ENCODE measurements at places on chromosomes 4 and X.

DNA sequence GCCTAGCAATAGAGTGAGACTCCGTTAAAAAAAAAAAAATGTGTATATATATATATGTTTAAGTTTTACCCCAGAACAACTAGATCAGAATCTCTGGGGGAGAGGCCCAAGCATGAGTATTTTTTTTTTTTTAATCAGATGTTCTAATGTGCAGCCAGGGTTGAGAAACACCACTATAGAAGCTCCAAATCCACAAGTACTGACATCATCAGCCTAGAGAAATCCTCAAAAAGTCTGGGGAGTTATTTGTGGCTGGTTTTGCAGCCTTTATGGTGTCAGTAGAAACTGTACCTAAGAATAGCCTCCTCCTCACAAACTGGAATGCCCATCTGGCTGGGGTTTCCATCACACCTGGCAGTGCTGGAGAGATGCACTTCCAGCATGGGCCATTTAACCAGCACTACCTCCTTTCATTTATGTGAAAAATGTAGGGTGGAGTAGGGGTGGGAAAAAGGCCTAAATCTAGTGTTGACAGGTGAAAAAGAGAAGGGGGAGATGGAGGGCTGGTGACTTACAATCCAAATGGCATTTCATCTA, 93.5 kb downstream of the CBLL2 start:
- DNase-seq: no peak

GRCh38 chrX:66013194-66013816, 26.6 kb downstream of the VSIG4 start:
- DNase-seq: no peak

GRCh38 chrX:10506781-10507180, 113.6 kb downstream of the MID1 start:
- DNase-seq: no peak

GRCh38 chr4:147794787-147795413, 63.0 kb downstream of the ARHGAP10 start:
- no peak for DNase-seq

- no peak for DNase-seq
Observed at GRCh38 chrX:19194285-19195242, 72.3 kb upstream of the ADGRG2 start.

DNA sequence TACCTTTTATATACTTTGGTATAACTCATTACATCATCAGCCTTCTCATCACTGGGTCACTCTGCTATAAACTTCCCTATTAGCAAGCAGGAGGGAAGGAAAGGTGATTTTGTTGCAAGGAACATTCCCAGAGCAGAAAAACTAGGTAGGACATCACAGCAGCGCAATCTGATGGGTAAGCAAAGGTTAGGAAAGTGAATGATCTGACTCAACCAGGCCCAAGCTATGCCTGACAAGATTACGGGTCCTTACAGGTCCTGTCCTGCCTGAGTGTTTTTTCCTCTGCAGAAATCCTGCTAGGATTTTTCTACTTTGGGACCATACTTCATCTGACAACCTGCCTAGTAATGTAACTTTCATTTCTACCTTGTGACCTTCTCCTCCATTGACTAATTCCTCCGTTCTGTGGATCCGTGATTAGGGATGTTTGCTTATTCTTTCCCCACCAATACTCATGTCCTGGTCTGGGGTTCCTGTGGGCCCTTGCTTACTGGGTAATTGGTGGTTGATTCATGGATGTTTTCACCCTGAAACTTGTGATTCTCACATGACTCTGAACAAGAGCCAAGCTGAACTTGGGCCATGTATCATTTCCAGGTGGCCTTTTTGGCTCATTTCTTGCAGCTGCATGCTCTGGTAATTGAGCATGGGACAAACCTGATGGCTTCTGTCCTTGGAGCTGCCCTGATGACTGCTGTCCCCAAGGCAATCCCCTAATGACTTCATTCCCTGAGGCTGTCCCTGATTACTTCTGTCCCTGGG, 111.9 kb upstream of the KIT start:
- DNase-seq: no peak

- no peak for DNase-seq
Observed at GRCh38 chr4:40552536-40552935, 77.1 kb downstream of the RBM47 start.

GRCh38 chrX:7134981-7135380, 12.5 kb upstream of the STS start:
- DNase-seq: no peak

Data from activated CD8-positive, alpha-beta T cell treated with anti-CD3 and anti-CD28 coated beads, Interleukin-2, amount 10 ng/mL, durations not matched to agents 7 days and 5 days (primary cell).